ENCODE measurements at places on chromosomes 5 and 9.

DNA sequence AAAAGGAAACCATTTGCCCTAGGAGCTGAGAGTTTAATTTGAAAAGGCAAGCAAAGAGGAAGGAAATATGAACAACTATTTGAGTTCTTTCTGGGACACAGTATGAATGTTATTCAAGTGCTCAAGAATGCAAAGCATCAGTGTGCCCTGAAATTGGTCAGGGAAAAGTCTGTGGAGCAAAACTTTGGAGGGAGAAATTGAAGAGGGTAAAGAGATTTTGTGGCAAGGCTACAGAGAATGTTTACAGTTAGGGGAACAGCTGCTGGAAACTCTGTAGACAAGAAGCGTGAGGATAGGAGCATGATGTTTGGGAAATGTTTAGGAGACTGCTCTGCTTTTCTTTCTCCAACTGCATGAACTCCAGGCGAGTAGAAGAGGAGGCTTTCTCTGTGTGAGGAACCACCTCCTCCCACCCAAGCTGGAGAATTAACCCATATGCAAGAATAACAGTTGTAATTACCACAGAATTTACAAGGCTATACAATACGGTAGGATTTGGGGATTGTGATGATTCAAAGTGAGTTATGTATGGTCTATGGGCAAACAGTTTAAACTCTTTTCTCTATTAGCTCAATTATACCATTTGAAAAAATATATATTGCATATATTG, 75.4 kb upstream of the IL7R start:
- DNase-seq: no peak

DNA sequence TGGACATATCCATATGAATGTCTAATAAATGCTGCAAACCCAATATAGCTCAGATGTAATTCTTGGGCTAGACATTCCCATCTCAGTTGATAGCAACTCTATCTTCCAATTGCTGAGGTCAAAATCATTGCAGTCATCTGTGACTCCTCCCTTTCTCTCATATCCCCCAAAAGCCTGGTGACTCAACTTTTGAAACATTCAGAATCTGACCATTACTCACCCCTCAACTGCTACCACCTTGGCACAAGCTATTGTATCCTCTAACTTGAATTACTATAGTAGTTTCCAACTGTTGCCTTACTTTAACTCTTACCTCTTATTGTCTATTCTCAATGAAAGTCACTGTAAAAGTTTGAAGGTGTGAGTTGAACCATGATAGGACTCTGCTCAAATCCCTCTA, 600.1 kb upstream of the RGMB start:
- DNase-seq: peak; percentile 84

GRCh38 chr5:163342306-163342705, 95.1 kb upstream of the CCNG1 start:
- no peak for DNase-seq

DNA sequence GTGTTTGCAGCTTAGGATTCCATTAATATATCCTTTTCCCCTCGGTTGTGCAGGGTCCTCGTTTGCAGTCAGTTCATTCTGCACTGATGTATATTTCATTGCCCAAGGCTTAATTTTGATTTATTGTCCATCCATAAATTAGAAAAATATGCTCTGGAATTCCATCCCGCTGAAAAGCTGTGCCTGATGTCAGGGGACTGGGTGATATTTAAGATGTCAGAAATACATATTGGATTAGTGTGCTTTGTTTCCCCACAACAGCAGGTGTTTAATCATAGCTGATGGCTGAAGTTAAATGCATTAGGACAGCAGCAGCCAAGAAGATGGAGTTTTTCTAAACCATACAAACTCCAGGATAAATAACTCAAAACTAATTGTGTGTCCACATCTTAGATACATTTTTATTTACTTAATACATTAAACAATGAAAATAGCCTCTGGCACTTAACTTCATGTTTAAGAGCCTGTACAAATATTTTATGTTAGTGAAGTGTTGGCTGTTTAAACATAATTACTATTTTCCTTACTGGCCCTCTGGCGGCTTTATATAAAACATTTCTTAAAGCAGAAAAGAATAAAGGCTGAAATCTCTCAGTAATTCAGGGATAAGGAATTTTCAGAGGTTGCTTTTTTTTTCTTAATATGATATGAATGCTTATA, 170.4 kb upstream of the TBCA start:
- DNase-seq: no peak

GRCh38 chr9:89513837-89514236, 15.9 kb upstream of the SEMA4D start:
- DNase-seq: no peak

- peak; percentile 68 for DNase-seq
Measured at GRCh38 chr9:109251080-109251775, 69.6 kb downstream of the EPB41L4B start.

- no peak for DNase-seq
Measured at GRCh38 chr9:77021291-77021894, 1.9 kb downstream of the FOXB2 start.

GRCh38 chr5:7876867-7877266, 7.9 kb downstream of the MTRR start:
- DNase-seq: peak; percentile 64

- DNase-seq: no peak
Measured at GRCh38 chr9:116904165-116904564, 217.1 kb downstream of the TRIM32 start.

GRCh38 chr5:343461-344401, 22.2 kb downstream of the AHRR start:
- DNase-seq: peak; percentile 39

GRCh38 chr9:83247732-83248131, 184.8 kb upstream of the RASEF start:
- DNase-seq: no peak

DNA sequence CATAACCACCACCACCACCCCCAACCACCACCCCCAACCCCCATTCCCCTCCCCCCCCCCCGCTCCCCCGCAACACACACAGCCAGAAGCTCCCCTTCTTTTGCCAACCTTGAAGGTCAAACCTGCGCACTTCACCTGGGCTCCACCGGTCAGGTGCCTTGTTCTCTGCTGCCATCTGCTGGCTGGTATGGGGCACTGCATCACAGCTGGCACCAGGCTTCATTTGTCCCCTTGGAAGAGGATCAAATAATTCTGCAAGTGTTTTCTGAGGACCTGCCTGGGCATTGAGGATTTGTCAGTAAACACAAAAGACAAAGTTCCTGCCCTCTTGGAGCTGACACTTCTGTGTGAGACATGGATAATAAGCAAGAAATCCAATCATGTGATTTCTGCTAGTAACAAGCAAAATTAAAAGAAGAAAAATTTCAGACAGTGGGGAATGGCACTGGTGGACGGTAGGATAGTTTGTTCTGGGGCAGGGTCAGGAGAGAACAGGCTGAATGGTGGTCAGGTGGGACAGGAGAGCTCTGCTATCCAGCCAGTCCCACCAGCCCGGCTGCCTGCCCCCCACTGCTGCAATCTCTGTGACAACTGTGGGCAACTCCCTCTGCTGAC, 55.6 kb upstream of the LMX1B start:
- DNase-seq: peak; percentile 14

DNA sequence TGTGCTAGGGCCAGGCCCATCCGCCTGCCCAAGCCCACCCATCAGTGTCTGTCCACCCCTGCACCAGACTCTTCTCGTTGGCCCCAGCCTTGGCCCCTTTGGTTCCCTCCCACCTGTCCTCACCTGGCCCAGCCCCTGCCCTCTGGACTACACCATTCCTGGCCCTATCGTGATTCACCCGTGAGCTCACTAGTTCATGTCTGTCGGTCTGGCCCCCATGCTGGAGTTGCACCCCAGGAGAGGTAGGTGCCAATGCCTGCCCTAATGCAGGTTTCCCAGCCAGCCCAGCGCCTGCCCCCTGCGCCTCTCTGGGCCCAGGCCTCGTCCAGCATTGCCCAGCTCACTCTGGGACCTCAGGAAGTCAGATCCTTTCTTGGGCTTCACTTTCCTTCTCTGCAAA, 115.4 kb upstream of the LMX1B start:
- DNase-seq: no peak

DNA sequence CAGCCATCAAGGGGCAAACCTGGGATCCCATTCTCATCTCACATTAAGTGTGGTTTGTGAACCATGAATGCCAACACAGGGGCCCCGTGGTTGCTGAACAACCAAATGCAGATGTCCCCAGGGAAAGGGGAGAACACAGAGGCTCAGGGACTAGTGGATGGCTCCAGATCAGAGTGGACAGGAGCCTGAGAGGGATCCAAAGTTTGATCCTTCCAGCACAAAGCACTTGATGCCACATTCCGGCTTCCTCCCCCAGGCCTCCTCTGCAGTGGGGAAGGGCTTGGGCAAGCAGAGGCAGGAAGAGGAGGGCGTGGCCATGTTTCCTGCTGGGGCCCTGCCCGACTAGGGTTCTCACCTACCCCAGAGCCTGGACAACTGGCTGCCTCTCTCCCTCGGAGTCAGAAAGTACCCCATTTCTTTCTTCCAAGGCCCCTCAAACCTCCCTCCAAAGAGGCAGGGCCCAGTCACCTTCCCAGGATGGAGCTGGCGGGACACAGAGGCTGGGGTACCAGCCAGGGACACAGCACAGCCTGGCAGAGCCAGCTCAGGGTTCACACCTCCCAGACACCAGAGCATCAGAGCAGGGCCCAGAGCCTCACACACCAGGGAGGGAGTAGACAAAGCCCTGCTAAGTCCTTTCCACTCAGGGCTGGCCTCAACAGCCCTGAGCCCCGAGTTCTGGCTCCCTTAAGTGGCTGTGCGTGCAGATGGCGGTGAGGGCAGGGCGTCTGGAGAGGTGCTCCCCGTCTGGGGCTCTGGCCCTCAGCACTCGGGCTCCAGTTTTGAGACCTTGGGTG, 4.3 kb upstream of the RNF44 start:
- DNase-seq: peak; percentile 29

DNA sequence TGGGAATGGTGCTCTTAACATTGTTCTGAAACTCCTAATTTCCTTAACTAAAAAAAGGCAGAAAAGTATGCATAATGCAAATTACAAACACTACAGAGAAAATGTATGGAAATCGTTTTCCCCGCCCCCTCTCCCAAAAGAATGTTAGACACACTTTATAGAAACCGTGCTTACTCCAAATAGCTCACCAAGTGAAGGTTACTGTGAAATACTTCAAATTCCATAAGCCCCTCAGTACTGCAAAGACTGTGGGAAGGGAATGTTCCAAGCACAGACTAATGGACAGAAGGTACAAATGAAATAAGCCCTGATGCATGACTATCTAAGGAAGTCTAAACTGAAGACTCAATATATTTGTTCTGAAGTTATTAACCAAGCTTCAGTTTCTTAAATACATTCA, 12.5 kb downstream of the MAPKAP1 start:
- DNase-seq: peak; percentile 83

GRCh38 chr5:32426440-32427151, 17.9 kb downstream of the ZFR start:
- DNase-seq: no peak

DNA sequence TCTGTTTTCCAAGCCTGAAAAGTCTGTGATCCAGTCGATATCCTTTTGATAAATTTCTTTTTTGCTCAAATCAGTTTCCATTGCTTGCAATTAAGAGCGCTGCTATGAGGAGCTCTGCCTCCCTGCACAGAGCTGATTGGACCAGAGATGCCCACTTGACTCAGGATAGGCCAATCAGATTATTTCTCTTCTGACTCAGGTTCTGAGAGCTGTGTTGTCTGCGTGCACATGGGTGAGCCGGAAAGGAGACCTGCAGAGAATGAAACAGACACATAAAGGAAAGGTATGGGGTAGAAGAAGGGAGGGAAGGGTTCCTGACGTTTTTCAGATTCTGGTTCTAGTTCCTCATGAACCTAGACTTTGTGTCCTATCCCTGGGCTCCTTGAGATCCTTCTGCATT, 15.8 kb upstream of the FABP6 start:
- DNase-seq: peak; percentile 15

DNA sequence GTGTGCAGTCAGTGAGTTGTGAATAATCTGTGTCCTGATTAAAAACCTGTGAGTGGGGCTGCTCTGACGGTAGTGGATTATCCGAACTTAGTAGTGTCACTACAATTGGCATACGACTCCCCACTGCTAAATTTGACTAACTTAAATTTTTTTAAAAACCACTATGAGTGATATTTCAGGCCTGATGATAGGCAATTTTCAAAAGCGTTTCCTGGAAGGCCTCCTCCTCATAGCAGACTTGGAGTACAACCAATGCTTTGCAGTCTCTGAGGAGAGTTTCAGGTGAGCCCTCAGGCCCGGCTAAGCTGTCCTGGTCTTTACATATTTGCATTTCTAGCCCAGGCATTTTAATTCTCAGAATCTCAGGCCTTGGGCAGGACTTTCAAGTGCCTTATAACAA, 10.8 kb downstream of the BTNL8 start:
- DNase-seq: no peak

- DNase-seq: peak; percentile 32
Measured at GRCh38 chr5:78353520-78353919, 6.9 kb upstream of the SCAMP1 start.

- DNase-seq: no peak
Measured at GRCh38 chr5:168796593-168797580, 217.7 kb upstream of the PANK3 start.

- DNase-seq: peak; percentile 3
Measured at GRCh38 chr9:3177936-3178335, 334.0 kb upstream of the PUM3 start.

DNA sequence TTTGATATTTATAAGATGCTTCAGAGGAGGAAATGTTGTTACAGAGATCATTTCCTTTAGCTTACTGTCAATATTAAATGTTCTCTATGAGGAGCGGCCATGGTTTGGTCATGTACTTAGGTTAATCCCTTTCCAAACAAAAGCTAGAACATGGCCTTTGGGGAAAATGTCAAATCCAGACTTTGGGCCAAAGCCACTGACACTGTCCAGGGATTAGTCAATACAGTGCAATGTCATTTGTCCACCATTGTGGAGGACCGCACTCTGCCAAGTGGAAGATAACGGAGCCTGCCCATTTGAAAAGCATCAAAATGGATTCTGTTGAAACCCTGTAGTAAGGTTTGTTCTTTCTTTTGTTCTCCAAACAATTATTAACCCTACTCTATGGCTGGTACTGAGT, 50.1 kb downstream of the FRMPD1 start:
- no peak for DNase-seq

- DNase-seq: no peak
Measured at GRCh38 chr9:16661816-16662215, 208.7 kb downstream of the BNC2 start.

DNA sequence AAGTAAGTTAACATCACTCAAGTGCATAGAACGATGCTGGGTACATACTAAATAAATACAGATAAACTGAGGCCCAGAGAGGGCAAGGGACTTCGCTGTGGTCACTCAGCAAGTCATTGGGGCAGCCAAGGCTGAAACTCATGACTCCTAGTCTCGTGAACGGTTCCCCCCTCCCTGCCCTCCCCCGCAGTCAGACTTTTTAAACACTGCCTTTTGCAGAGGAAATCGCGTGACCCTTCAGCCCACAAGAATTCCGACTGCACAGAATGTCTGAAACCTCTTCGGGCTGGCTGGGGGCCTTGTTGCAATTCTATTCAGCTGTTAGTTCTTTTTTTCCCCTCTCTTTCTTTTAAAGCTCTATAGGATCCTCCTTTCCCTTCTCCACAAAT, 28.1 kb downstream of the NEK6 start:
- DNase-seq: peak; percentile 99

DNA sequence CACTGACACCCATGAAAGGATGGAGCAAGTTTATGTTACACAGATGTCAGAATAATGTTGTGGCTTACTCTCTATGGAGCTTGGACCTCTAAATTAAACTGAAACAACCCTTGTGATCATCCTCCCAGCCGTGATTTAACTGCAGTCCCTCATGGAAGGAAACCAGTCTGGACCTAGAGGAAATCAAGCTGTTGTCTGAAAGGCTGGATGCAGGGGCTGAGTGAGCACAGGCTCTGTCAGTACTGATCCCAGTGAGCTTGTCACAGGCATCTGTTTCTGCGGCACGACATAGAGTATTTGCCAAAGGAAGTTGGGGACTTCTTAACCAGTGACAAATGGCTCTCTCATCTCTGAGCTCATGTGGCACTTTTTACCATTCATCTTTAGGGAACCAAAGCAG, 282.9 kb upstream of the MAP3K1 start:
- no peak for DNase-seq

Data from iris pigment epithelial cell (primary cell).